ENCODE measurements at places on chromosomes 5 and 9.

DNA sequence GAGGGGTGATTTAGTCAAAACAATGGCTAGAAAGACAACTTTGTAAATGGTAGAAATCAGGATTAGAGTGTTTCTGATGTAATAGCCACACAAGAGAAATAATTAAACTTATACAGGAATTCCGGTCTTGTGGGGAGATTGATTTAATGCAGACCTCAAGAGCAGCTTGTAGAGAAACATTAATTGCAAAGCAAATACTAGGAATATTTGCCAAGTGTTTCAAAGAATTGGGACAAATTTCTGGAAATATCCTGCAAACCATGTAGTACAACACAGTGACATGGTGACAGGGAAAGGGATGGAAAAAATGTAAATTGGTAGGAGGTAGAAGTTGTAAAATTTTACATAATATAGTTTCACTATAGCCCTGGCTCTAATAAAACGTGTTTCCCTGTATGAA lies 28.9 kb downstream of the NLN start:
- DNase-seq: no peak

- DNase-seq: peak; percentile 28
Observed at GRCh38 chr5:85814596-85814995, 803.1 kb upstream of the COX7C start.

- DNase-seq: no peak
Observed at GRCh38 chr5:137888466-137888862, 793 bp upstream of the PKD2L2 start.

- no peak for DNase-seq
Observed at GRCh38 chr9:118094387-118094786, 390.2 kb downstream of the TLR4 start.

DNA sequence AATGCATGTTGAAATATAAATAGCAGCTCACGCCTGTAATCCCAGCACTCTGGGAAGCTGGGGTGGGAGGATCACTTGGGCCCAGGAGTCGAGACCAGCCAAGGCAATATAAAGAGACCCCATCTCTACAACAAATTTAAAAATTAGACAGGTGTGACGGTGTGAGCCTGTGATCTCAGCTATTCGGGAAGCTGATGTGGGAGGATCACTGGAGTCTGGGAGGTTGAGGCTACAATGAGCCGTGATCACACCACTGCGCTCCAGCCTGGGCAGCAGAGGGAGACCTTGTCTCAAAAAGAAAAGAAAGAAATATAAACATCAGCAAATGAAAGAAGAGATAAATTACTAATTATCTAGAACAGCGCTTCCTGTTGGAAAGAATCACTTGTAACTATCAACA lies 105.0 kb downstream of the MAPKAP1 start:
- no peak for DNase-seq

- DNase-seq: no peak
Observed at GRCh38 chr5:56183506-56183905, 49.6 kb downstream of the ANKRD55 start.

- DNase-seq: peak; percentile 80
Observed at GRCh38 chr5:116576053-116576713, 1.6 kb upstream of the SEMA6A start.

- DNase-seq: no peak
Observed at GRCh38 chr9:127119320-127119709, 3.1 kb downstream of the ANGPTL2 start.

- peak; percentile 74 for DNase-seq
Observed at GRCh38 chr9:136143215-136144001, 24.7 kb upstream of the TMEM250 start.
